NCI-H1417 treated with DMSO at 0.1 percent for 48 hours (cell line): ENCODE measurements at places on chromosomes 13 and 19.

- DNase-seq = no peak
These were observed 1263.1 kb downstream of the PCDH9 start for GRCh38 chr13:65966991-65967451.

GRCh38 chr13:46622630-46623256 is 69.8 kb downstream of the LRCH1 start:
- DNase-seq = no peak

- DNase-seq = no peak
These were observed 64.9 kb upstream of the FGF14 start for GRCh38 chr13:102466610-102467190.

GRCh38 chr19:42313096-42313839 is at the start of gene TMEM145:
Gene TMEM145 (plus strand): TSS chr19:42313309. CDS start chr19:42313377, 68 bp downstream.
- DNase-seq = no peak

DNA sequence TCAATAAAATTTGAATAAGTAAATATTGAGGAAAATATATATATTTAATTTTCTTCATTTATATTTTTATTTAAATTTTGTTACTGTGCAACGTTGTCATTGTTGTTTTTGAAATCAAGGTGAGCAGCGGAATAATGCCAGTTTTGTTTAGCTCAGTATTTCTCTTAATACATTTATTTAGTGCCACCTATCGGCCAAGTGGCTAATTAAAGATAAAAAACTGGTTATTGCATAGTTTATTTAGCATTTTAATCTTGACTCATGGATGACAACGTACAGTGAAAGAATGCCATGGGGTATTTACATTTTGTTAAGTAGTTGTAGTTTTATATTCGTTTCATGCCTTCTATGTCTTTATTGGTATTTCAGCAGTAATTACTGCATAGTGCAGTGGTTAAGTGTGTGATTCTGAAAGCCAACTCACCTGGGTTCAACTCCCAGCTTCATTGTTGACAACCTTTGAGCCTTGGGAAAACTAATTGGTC is 265.9 kb downstream of the MYO16 start:
- no peak for DNase-seq

GRCh38 chr13:22993148-22993547 is 187.6 kb upstream of the SGCG start:
- DNase-seq = no peak

DNA sequence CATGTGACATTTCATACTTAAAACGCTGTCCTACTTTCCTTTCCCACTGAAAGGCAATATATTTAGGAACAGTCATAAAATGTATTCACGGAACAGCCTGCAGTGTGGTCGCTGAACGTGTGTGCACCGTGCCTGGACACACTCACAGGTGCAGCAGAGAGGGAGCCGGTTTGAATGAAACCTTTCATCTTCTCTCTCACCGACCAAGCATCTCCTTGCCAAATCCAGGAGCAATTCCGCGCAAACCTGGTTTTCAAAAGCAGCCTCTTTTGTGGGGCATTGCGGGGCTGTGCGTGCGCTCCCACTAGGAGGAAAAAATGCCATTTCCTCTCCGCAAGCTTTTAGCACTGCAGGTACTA is 1.0 kb downstream of the DCLK1 start:
- no peak for DNase-seq

- no peak for DNase-seq
These were observed 78.7 kb upstream of the SERP2 start for GRCh38 chr13:44294876-44295275.

GRCh38 chr13:22926748-22927400 is 253.9 kb upstream of the SGCG start:
- no peak for DNase-seq

- no peak for DNase-seq
These were observed 4.0 kb upstream of the TSPAN16 start for GRCh38 chr19:11291991-11292390.
